Activated T-cell treated with anti-CD3 and anti-CD28 coated beads, Interleukin-2, amount 50 U/mL, for 72 hours (primary cell): ENCODE measurements at places on chromosomes 2 and 18.
A peak's percentile ranks its signal among the peaks of the same experiment; 100 is the strongest.

DNA sequence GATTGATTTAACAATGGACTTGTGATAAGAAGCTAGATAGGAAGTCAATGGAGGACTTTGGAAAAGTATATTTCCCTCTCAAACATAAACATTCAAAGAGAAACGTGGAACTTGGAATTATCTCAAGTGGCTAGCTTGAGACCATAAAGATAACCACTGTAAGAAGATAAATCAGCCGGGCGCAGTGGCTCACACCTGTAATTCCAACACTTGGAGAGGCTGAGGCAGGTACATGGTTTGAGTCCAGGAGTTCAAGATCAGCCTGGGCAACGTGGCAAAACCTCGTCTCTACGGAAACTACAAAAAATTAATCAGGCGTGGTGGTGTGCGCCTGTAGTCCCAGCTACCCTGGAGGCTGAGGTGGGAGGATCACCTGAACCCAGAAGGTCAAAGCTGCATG lies 405.9 kb upstream of the ACVR2A start:
- DNase-seq, result no peak
- no peak overlapping the region for H3K27ac ChIP-seq
- no peaks in the 10 kb centered on the region for H3K36me3 ChIP-seq
- no peaks in the 10 kb centered on the region for H3K4me1 ChIP-seq

DNA sequence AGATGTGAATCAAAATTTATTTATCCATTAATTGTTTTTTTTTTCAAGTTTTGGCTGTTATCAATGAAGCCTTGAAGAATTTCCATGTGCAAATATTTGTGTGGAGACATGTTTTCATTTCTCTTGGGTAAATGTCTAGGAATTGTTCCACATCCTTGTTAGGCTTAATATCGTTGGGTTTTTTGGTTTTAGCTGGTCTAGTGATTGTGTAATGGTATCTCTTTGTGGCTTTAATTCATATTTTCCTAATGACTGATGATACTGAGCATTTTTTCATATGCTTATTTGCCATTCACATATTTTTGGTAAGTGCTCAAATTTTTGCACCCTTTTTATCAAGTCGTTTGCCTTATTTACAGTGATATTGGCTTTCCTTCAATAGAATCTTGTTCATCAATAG lies 250.3 kb upstream of the EPHA4 start:
- H3K27ac ChIP-seq, result no peak overlapping the region
- no peaks in the 10 kb centered on the region for H3K27me3 ChIP-seq
- H3K4me3 ChIP-seq, result no peak overlapping the region
- no peaks in the 10 kb centered on the region for H3K4me1 ChIP-seq
- no peak for DNase-seq

DNA sequence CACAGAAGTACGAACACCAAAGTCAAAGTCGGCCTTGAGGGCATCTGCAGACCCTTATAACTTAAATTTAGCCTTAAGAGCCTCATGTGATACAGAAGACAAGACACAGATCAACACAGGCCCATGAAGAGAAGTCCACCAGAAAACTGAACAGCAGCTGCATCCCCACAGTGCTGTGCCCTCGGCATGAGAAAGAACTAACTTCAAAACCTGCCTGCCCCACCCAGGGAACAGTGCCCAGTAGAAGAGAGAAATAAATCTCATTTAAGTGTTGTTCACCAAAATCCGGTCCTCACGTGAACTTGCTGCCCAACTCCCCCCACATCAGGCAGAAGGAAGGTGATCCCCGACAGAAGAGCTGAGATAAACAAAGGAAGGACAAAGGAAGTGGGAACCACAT lies 73.7 kb downstream of the PXDN start:
- H3K27me3 ChIP-seq, result no peaks in the 10 kb centered on the region
- no peak overlapping the region for H3K4me3 ChIP-seq
- H3K36me3 ChIP-seq, result no peaks in the 10 kb centered on the region
- no peaks in the 10 kb centered on the region for H3K4me1 ChIP-seq

- peaks cover 87% of the 10 kb centered on the region for H3K27me3 ChIP-seq
- no peak overlapping the region for H3K27ac ChIP-seq
- peak overlapping the region; percentile 57 for H3K4me3 ChIP-seq
- H3K36me3 ChIP-seq, result no peaks in the 10 kb centered on the region
- H3K4me1 ChIP-seq, result peaks cover 8% of the 10 kb centered on the region
- DNase-seq, result no peak
Observed at GRCh38 chr2:176152350-176153181, 1.2 kb downstream of the HOXD4 start.

- H3K27ac ChIP-seq, result no peak overlapping the region
- DNase-seq, result no peak
- H3K27me3 ChIP-seq, result peaks cover 14% of the 10 kb centered on the region
- H3K4me1 ChIP-seq, result no peaks in the 10 kb centered on the region
Observed at GRCh38 chr18:36629138-36629530, 199.7 kb downstream of the TPGS2 start.

- H3K27me3 ChIP-seq, result no peaks in the 10 kb centered on the region
- H3K27ac ChIP-seq, result no peak overlapping the region
- H3K36me3 ChIP-seq, result peaks cover 3% of the 10 kb centered on the region
- DNase-seq, result no peak
- no peaks in the 10 kb centered on the region for H3K4me1 ChIP-seq
- peak overlapping the region; percentile 53 for H3K4me3 ChIP-seq
Observed at GRCh38 chr18:10559553-10560451, 34.0 kb downstream of the NAPG start.

DNA sequence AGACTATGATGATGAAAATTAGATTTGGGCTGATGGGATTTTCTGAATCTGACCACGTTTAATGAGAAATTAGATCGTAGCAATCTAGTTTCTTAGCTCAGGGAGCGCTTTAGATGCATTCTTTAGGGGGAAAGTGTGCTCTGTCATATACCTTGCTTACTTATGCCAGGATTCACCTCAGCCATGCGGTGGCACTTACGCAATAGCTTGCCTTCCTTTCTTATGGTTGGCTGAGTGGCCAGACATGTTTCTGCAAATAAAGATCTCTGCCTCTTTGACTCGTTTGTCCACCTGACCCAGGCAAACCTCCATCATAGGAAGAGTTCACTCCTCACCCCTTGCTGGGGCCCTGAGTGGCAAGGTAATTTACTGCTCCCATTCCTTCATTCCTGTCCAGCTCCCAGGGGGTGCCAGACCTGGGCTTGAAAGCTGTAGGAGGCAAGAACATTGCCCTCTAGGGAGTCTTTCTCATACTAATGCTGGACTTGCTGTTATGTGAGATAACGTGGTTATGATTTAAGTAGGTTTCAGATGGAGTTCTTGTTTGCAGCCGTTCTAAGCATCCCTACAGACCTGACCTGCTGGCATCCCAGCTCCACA lies 57.1 kb downstream of the FBLN7 start:
- no peak overlapping the region for H3K4me3 ChIP-seq
- H3K4me1 ChIP-seq, result peaks cover 56% of the 10 kb centered on the region
- no peak for DNase-seq
- H3K27me3 ChIP-seq, result no peaks in the 10 kb centered on the region

GRCh38 chr2:121532894-121533293 lies 2.2 kb downstream of the RNU4ATAC start:
- H3K4me1 ChIP-seq, result peaks cover 50% of the 10 kb centered on the region
- no peak for DNase-seq
- H3K4me3 ChIP-seq, result no peak overlapping the region
- no peaks in the 10 kb centered on the region for H3K27me3 ChIP-seq
